T-cell (primary cell): ENCODE measurements at places on chromosomes 3 and 15. TPM values are rescaled to one million over a fixed set of nuclear protein-coding genes. Genes with fewer than 3 reads are reported as not detected.

The EBLN2 gene
- 6.6 TPM for total RNA-seq

The PARP3 gene
- total RNA-seq: 12.4 TPM

The HAPLN3 gene
- 172 TPM for total RNA-seq

The ANKRD63 gene
- total RNA-seq: 0.38 TPM

The TRPM1 gene
- not detected for total RNA-seq

The OXTR gene
- 0.63 TPM for total RNA-seq

DNA sequence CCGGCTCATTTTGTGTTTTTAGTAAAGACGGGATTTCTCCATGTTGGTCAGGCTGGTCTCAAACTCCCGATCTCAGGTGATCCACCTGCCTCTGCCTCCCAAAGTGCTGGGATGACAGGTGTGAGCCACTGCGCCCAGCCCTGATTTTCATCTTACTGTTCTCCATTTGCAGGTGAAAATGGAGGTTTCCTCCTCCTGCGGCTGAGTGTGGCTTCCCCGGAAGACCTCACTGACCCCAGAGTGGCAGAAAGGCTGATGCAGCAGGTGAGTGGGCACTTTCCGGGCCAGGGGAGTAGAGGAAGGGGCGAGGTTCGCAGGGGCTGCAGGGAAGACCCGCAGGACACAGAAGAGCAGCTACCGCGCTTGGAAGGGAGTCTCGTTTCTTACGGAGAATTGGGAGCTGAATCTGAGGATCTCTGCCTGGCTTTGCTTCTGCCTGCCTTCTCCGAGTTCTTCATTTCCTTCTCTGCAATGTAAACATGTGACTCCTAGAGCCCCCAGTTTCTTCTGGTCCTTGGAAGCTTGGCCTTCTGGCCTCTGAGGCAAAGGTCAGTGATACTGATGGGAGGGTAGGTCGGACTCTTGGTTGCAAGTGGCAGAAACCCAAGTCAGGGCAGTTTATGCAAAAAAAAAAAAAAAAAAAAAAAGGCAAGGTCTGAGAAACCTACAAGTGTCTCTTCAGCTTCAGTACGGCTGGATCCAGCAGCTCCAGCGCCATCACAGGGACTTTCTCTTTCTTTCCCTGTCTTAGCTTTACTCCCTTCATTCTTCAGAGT is 8.9 kb downstream of the MUC20 start:
- no peak overlapping the region for H3K4me3 ChIP-seq
- peaks cover 2% of the 10 kb centered on the region for H3K36me3 ChIP-seq
- no peak overlapping the region for H3K27ac ChIP-seq

DNA sequence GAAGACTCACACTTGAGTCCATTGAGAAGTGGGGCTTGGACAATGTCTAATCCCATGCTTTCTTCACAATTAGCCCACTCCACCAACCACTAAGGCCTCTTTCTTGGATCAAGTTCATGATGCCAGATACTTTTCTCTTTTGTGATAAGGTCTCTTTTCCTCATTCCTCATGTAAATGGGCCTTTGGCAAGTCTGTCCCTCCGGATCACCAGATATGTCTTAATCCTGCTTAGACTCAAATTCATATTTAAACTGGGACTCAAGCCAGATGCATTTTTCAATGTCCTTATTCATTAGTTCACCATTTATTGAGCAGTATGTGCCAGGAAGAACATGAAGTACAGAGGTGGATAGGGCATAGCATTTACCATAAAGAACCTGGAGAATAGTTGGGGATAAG is 671.1 kb downstream of the TBL1XR1 start:
- no peak overlapping the region for H3K27ac ChIP-seq
- no peaks in the 10 kb centered on the region for H3K36me3 ChIP-seq
- DNase-seq: no peak
- H3K27me3 ChIP-seq: no peaks in the 10 kb centered on the region
- H3K4me3 ChIP-seq: no peak overlapping the region

DNA sequence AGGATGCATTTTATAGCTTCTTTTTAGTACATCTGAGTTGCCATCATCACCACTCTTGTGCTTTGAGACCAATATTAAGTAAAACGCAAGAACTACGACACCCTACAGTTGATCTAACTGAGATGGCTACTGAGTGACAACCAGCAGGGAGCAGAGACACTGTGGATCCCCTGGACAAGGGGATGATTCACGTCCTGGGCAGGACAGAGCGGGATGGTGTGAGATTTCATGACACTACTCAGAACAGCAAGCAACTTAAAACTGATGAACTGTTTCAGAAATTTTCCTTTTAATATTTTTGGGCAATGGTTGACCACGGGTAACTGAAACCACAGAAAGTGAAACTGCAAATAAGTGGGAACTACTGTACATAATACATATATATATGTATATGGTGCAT is 299.2 kb downstream of the ADAMTS17 start:
- no peak overlapping the region for H3K4me3 ChIP-seq
- no peaks in the 10 kb centered on the region for H3K36me3 ChIP-seq
- no peak overlapping the region for H3K27ac ChIP-seq
- no peaks in the 10 kb centered on the region for H3K4me1 ChIP-seq

- no peak for DNase-seq
- no peaks in the 10 kb centered on the region for H3K36me3 ChIP-seq
- H3K27me3 ChIP-seq: peaks cover 15% of the 10 kb centered on the region
- H3K27ac ChIP-seq: no peak overlapping the region
Measured at GRCh38 chr15:79064496-79064895, 26.1 kb downstream of the RASGRF1 start.

DNA sequence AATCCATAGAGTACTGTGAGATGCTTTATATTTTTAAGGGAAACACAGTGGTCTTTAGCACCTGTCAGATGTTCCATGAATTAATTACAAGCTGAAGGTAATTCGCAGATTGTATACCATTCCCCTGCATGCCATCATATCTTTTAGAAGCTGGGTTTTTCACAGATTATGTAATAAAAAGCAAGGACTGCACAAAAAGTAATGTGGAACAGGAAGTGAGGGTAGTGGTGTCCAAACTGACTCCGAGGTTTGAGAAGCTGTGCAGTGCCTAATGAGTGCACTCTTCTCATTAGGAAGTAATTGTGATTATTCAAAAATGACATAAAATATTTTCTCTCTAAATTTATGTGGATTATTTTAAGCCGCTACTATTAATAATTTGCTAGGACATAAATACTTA is 123.2 kb downstream of the GOLIM4 start:
- H3K27ac ChIP-seq: no peak overlapping the region
- H3K36me3 ChIP-seq: no peaks in the 10 kb centered on the region
- no peaks in the 10 kb centered on the region for H3K27me3 ChIP-seq

- H3K27ac ChIP-seq: peak overlapping the region; percentile 39
- peaks cover 11% of the 10 kb centered on the region for H3K4me1 ChIP-seq
- no peak for DNase-seq
- H3K4me3 ChIP-seq: peak overlapping the region; percentile 66
- H3K36me3 ChIP-seq: peaks cover 15% of the 10 kb centered on the region
Measured at GRCh38 chr15:90872486-90873184, 4.2 kb downstream of the FURIN start.

DNA sequence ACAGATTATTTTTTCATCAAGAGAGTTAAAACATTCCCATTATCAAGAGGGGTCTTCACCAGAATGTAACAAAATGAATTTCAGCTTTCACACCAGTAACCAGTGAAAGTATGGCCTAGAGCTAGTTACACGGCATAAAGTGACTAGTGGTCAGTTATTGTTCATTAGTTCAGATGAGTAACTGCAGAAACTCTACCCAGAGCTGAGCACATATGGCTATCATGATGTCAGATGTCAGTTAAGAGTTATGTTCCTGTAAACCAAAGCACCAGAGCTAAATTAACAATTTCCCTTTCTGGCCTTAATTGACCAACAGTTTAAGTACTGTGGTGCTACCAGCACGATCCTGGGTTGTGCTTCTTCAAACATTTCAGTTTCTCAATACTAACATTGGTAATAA is 6.6 kb upstream of the MRPS25 start:
- H3K27me3 ChIP-seq: no peaks in the 10 kb centered on the region
- H3K36me3 ChIP-seq: peaks cover 45% of the 10 kb centered on the region
- H3K27ac ChIP-seq: no peak overlapping the region
- no peak overlapping the region for H3K4me3 ChIP-seq

- H3K27ac ChIP-seq: peak overlapping the region; percentile 75
- no peak overlapping the region for H3K4me3 ChIP-seq
- no peaks in the 10 kb centered on the region for H3K27me3 ChIP-seq
- no peak for DNase-seq
- H3K4me1 ChIP-seq: peaks cover 53% of the 10 kb centered on the region
- no peaks in the 10 kb centered on the region for H3K36me3 ChIP-seq
Measured at GRCh38 chr3:56917361-56918110, 115.8 kb upstream of the ARHGEF3 start.

DNA sequence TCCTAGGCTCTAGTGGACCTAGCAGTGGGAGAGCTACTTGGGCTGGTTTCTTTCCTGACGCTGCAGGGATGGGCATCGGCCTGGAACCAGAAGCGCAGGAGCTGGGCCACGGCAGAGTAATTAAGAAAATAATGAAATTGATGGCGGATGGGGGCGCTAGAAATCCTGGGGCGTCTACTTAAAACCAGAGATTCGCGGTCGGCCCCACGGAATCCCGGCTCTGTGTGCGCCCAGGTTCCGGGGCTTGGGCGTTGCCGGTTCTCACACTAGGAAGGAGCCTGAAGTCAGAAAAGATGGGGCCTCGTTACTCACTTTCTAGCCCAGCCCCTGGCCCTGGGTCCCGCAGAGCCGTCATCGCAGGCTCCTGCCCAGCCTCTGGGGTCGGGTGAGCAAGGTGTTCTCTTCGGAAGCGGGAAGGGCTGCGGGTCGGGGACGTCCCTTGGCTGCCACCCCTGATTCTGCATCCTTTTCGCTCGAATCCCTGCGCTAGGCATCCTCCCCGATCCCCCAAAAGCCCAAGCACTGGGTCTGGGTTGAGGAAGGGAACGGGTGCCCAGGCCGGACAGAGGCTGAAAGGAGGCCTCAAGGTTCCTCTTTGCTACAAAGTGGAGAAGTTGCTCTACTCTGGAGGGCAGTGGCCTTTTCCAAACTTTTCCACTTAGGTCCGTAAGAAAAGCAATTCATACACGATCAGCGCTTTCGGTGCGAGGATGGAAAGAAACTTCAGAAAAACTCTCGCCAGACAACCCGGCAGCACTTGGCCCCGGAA is 6.1 kb downstream of the SOX14 start:
- no peak overlapping the region for H3K4me3 ChIP-seq
- no peak overlapping the region for H3K27ac ChIP-seq
- peaks cover 63% of the 10 kb centered on the region for H3K27me3 ChIP-seq
- no peaks in the 10 kb centered on the region for H3K4me1 ChIP-seq
- no peaks in the 10 kb centered on the region for H3K36me3 ChIP-seq
- no peak for DNase-seq

DNA sequence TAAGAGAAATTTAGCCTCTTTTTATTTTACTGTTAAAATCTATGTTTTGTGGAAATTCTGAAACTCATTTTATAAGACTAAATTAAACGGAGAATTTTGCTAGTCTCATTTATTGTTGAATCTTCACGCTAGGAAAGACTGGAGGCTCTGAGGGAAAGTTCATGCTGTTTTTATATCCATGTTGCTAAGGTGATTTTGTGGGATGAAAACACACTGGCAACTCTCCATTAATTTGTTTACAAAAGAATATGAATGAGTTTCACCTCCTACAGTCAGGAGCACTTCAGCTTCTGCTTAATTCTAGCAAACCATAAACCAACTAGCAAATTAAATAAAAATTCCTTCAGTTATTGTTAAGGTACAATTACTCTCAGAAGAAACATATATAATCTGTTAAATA is 195.4 kb downstream of the RAP2B start:
- no peaks in the 10 kb centered on the region for H3K36me3 ChIP-seq
- H3K27ac ChIP-seq: no peak overlapping the region
- no peaks in the 10 kb centered on the region for H3K4me1 ChIP-seq
- no peak overlapping the region for H3K4me3 ChIP-seq
- DNase-seq: no peak

- no peak for DNase-seq
- H3K36me3 ChIP-seq: no peaks in the 10 kb centered on the region
- peaks cover 21% of the 10 kb centered on the region for H3K4me1 ChIP-seq
- H3K27me3 ChIP-seq: no peaks in the 10 kb centered on the region
- H3K27ac ChIP-seq: peak overlapping the region; percentile 65
Measured at GRCh38 chr3:105829871-105830622, 38.8 kb downstream of the CBLB start.
